ENCODE measurements at places on chromosomes 13 and 19.

DNA sequence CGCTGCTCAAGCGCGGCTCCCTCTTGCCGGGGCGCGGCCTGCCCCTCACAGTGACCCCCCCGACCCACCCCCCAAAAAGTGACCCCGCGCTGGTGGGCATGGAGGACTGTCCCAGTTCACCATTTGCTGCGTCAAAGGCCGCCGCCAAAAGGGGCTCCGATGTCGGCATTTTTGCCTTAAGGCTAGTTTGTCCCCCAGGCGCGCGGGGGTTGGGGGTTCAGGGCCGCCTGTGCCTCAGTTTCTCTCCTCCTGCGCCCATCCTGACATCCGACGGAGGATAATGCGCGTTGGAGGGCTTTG is 17.1 kb downstream of the NFIX start:
- no peak for DNase-seq

- DNase-seq, result no peak
Observed at GRCh38 chr19:51293571-51294210, 17.8 kb upstream of the IGLON5 start.

- DNase-seq, result no peak
Observed at GRCh38 chr13:98751861-98752466, 508 bp downstream of the SLC15A1 start.

DNA sequence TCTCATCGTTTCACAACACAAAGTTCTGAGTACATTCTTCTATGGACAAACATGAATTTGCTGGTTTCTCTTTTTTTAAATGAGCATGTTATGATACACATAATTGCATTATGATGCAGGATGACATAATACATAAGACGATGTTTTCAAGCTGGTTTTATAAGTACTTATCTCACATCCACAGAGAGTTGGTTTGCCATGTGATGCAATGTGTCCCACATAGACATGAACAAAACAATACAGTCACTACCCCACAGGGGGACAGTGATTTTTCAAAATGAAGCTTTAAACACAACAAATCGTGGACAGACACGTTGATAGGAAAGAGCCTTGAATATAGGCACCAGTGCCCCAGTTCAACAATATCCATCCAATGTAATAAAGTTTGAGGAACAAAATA is 447.1 kb downstream of the KLF12 start:
- DNase-seq, result no peak

- no peak for DNase-seq
Observed at GRCh38 chr19:1097810-1098176, 2.6 kb upstream of the POLR2E start.

- no peak for DNase-seq
Observed at GRCh38 chr19:2039089-2039958, 11.7 kb downstream of the MKNK2 start.

- no peak for DNase-seq
Observed at GRCh38 chr13:83452292-83452950, 429.9 kb downstream of the SLITRK1 start.

- no peak for DNase-seq
Observed at GRCh38 chr13:53623146-53623545, 594.5 kb downstream of the OLFM4 start.
